DMS153 (cell line): ENCODE measurements at places on chromosomes 2 and 18.

- no peak for DNase-seq
Measured at GRCh38 chr18:3268306-3268705, 6.4 kb downstream of the MYL12B start.

- DNase-seq, result peak; percentile 53
Measured at GRCh38 chr2:41963661-41964525, 83.9 kb upstream of the PKDCC start.

DNA sequence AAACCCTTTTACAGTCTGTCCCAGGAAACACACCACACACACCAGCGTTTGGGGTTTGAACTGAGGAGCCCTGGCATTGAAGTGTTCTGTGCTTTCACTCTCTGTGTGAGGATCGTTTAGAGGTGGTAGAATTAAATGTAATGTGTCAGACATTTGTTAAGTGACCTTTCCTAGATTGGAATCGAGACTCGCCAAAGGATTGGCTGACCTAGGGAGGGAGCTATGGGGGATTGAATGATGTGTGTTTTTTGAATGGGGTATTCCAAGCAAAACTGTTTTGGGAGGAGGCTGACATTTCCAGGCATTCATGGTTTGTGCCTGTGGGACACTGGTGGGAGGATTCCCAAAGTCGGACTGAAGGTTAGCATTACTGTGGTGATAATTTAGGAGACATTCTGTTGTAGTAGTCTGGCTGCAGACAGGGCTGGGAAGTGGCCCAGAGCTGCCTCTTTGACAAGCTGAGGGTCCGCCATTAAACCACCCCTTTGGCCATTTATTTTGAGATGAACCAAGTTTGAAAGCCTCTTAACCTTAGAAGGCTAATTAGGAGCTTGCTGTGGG, 1.7 kb downstream of the MYO1B start:
- DNase-seq, result no peak

DNA sequence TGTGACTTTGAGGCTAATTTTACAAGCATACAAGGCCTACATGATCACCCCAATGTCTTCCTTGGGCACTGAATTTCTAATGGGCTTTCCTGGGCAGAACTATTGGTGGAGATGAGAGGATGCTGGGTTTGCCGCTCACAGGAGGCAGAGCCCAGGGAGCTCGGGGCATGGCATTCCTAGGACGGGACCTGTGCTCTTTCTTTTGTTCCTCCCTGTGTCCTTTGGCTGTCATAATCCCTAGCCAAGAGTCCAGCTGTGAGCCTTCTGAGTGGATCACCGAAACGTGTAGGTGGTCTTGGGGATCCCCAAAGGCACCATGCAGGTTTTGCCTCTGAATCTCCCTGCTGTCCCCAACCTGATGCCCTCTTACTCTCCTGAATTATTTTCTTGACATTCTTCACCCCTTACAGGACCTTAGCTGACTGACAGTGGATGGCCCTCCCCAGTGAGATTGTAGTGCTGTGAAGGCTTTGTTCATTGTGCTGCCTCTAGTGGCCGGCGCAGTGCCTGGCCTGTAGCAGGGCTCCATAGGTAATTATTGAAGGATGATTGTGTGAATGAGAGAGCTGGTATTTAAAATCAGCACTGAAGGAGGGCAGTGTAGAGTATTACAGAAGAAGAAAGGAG, 221.9 kb downstream of the ZNF407 start:
- DNase-seq, result no peak

DNA sequence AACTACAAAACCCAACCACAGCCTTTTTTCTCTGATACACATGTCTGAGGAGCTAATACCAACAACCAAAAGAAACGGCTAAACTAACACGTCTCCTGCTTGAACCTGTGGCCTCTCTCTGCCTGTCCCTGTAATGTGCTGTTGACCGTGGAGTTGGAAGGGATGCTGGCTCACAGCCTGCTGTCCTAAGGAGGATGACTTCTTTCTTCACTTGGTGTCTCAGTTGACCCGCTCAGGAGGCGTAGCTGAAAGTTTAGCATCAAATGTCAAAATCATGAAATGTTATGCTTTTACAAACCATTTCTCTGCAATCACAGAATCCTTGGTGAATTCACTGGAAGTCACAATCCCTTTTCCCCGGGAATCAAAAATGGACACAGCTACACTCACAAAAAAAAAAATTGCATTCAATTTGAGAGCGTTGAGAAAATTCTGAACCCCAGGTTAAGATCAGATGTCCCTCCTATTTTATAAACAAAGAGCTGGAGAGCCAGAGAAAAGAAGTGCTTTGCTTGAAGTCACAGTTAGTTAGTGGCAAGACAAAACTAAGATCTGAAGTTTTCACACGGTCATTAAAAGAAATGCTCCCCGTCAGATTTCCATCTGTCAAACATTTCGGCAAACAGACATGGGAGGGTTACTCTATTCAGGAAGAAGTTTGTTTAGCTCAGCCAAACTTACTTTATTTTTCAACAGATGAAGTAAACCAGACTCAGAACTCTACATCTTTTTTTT, 74.3 kb downstream of the IRS1 start:
- DNase-seq, result no peak

DNA sequence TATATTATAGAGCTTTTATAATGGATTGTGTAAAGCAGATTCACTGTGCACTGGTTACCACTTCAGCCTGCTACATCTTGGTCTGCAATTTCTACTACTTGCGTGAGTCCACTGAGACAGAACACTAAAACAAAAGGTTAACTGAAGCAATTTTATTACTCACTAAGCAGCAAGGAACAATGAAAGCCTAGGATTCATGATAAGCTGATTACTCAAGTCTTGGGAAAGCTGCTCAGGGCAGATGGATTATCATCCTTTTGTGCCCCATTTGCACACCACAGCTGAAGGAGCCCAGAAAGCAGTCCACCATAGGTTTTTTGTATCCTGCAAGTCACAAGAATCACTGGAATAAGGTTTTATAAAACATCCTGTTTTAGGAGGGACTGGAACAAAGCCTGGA, 1215.2 kb upstream of the TMEFF2 start:
- no peak for DNase-seq
